Pancreas (tissue), 10 donors: ENCODE measurements at places on chromosomes 1 and 21. TPM values are rescaled to one million over a fixed set of nuclear protein-coding genes. Genes with fewer than 3 reads are reported as not detected.

Gene SPATA46
- not detected for total RNA-seq

Gene ABCA4
- total RNA-seq: 0.09 TPM

Gene FHAD1
- total RNA-seq: 1.1 TPM

Gene ZSWIM5
- 2.4 TPM for total RNA-seq

Gene PADI2
- total RNA-seq: 10.0 TPM

Gene S100B
- 4.7 TPM for total RNA-seq

GRCh38 chr21:38989745-38990423 lies 184.2 kb downstream of the ETS2 start:
- DNase-seq: no peak

- DNase-seq: no peak
Measured at GRCh38 chr1:89930579-89930978, 64.3 kb upstream of the ZNF326 start.

DNA sequence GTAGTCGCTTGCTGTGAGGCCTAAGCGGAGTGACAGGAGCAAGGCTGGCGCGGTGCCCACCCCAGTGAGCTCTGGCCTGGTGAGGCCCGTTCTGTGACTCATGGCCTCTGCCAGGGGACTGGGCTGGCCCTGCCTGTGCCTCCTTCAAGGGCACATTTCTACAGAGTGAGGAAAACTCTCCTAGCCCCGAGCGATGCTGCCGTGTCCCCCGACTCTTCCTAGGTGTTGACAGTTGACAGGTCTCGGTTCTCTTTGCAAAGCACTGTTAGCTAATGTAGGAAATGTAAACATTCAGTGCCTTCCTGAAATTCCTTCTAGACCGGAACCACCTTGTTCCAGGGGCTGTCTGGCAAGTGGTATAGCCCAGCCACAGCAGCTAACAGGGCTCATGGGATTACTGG lies 43.9 kb downstream of the ABCG1 start:
- DNase-seq: peak; percentile 73

- no peak for DNase-seq
Measured at GRCh38 chr1:75136921-75137641, 2.9 kb downstream of the LHX8 start.

- DNase-seq: peak; percentile 6
Measured at GRCh38 chr21:45379171-45379900, 25.6 kb upstream of the COL18A1 start.

DNA sequence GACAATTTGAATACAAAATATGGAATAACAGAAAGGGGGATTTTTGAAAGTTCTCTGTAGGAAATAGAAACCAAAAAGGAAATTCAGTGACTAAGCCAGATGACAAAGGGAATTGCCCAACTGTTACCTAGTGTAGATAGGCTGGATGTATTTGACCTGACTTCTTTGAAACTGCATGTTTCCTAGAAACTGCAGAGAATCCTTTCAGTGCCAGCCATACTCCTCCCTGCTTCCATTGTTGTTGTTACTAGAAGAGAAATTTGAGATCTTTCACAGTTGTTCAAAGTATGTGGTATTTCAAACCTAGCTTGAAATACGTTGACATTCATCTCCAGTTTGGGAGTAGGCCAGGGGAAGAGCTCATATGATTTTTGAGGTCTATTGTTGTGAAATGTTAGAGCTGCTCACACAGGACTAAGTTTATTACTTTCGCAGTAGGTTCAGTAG lies 1.8 kb upstream of the GBP5 start:
- DNase-seq: no peak

DNA sequence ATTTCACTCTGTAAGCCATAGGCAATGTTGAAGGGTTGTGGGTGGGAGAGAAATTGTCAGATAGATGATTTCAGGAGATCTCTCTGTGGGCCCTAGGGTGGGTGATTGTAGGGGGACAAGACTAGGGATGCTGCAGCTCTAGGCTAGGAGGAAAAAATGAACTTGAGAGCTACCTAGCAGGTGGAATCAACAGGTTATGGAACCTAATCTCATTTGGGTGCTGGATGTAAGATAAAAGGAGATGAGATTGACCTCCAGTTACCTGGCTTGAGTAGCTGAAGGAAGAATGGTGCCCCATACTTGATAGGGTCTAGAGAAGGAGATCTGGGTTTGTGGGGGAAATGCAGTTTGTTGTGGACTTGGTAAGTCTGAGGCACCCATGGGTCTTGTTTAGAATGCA lies 396.5 kb downstream of the RRAGC start:
- no peak for DNase-seq

- no peak for DNase-seq
Measured at GRCh38 chr1:12100071-12100470, 37.0 kb downstream of the TNFRSF8 start.

DNA sequence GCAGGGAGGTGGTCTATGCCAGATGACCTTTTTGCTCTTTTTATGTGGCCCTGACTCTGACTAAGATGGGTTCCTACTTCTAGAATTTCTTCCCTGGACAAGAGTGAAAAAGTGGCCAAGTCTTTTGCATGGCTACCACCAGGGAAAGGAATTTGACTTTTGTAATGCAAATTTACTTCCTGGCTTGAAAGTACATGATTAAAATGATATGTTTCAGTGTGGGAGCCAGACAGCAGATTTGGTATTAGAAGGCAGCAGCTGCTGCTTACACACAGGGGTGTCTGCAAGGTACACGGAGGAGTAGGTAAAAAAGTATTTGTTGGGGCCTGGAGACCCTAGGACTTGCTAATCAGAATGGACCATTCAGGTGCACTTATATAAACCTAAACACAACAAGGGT lies 78.4 kb downstream of the KCND3 start:
- DNase-seq: no peak

DNA sequence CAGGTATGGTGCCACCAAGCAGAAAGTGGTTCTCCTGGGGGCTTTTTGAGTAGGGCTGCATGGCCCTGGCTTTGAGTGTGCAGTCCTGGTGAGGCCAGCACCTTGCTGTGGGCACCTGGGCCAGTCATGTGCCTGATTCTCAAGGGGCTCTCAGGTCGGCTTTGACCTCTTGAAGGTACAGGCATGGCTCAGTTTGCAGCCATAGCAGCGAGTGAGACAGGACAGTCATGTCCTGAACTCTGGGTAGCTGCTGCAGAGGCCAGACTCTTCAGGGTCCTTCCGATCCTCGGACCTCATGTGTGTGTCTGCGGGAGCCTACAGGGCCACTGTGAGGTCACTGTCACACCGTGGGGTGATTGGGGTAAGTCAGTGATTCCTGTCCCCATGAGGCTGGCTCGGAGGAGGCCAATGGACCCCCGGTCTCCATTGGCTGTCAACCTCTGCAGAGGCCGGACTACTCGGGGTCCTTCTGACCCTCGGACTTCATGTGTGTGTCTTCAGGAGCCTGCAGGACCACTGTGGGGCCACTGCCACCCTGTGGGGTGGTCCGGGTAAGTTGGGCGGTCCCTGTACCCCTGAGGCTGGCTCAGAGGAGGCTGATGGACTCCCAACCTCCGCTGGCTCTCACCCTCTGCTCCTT lies 95.2 kb upstream of the C1orf174 start:
- DNase-seq: no peak

- no peak for DNase-seq
Measured at GRCh38 chr1:245481261-245481660, 326.5 kb downstream of the KIF26B start.

GRCh38 chr1:71533950-71534349 lies 453.1 kb upstream of the ZRANB2 start:
- no peak for DNase-seq

- no peak for DNase-seq
Measured at GRCh38 chr21:44456214-44456914, 1.1 kb downstream of the LRRC3 start.

DNA sequence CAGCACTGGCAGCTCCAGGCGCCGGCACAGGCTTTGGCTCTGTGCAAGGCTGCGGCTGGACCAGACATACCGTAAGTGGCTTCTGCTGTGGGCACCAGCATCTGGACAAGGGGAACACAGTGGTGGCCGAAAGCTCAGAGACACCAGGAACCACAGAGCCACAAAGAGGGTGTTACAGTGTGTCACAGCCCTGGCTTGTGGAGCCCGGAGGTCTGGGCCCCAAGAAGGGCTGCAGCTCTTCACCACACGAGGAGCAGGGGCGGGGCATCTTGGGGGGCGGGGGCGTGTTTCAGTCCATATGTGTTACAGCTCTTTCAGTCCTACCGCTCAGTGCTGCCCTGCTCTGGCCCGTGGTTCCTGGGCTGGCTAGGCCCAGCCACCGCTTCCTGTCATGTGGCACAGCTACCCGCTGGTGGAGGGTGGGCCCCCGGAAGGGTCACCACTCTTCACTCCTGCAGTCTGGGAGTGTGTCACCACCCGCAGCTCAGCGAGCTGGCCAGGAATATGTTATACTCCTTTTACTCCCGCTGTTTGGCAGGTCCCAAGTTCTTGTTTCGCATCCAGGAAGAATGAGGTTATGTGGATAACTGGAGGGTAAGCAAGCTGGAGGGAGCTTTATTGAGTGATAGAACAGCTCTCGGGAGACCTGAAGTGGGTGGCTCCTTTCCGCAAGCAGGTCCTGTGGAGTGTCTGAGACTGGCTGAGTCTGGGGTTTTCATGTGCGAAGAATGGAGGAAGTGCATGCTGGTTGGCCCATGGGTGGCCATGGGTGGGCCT lies 3.3 kb upstream of the LSM10 start:
- DNase-seq: no peak

DNA sequence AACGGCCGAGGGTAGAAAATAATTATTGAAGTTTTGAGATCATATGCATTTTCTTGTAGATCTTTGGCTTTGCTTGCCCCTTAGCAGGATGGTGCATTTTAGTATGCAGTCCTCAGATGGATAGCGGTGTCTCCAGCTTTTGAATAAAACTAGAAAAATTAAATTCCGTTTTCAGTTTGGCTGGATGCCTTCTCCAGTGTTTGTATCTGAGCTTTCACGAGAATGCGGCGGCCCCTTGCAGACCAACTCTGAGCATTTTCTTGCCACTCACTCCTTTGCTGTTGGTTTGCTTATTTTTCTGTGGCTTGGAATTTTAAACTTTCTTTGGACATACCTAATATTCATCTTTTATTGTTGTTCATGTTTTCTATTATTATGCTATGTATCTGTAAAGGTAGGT lies 192.6 kb downstream of the NFIA start:
- no peak for DNase-seq

DNA sequence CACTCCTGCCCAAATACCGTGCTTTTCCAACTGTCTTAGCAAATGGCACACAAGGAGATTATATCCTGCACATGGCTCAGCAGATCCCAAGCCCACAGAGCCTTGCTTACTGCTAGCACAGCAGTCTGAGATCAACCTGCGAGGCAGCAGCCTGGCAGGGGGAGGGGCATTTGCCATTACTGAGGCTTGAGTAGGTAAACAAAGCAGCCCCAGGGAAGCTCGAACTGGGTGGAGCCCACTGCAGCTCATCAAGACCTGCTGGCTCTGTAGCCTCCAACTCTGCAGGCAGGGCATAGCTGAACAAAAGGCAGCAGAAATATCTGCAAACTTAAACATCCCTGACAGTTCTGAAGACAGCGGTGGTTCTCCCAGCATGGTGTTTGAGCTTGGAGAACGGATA lies 70.1 kb upstream of the PTBP2 start:
- no peak for DNase-seq

DNA sequence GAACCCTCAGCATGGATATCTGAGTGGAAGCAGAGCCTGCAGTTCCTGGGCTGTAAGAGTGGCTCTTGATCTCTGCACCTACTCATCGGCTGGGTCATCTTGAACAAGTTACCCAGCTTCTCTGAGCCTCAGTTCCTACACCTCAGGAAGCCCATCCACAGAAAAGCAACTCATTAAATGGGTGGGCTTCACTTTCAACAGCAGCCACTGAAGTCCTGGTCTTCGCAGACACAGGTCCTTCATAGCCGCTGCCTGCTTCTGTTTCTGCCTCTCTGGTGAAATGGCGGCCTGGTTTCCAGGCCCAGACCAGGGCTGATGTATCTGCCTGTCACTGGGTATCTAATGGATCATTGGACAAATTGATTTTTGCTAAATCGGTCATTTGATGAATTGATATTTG lies 571.4 kb downstream of the PTPRU start:
- no peak for DNase-seq

- no peak for DNase-seq
Measured at GRCh38 chr21:35923971-35924370, 136.4 kb downstream of the SETD4 start.

DNA sequence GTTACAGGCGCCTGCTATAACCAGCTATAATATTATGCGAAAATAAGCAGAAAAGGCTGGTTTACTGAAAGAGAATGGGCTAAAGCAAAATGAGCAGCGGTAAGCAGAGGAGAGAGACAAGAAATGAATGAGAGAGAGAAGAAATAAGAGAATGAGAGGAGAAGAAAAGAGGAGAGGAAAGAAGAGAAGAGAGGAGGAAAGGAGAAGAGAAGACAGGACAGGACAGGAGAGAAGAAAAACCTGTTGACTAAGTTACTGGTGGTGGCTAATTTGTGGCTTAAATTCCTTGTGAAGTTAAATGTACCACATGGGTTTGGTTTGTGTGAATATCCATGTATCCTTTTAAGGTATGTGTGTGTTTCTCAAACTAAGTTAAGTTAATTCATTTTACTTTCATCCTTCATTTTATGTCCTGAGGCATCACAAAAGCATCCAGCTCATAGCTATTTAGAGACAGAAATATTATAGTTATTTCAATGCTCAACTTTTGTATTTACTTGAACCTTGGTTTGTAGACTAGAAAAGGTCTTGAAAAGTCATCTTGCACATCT lies 3.1 kb upstream of the DDR2 start:
- no peak for DNase-seq
